Substantia nigra (tissue), 51 donors: ENCODE measurements at places on chromosomes 5 and 9.

DNA sequence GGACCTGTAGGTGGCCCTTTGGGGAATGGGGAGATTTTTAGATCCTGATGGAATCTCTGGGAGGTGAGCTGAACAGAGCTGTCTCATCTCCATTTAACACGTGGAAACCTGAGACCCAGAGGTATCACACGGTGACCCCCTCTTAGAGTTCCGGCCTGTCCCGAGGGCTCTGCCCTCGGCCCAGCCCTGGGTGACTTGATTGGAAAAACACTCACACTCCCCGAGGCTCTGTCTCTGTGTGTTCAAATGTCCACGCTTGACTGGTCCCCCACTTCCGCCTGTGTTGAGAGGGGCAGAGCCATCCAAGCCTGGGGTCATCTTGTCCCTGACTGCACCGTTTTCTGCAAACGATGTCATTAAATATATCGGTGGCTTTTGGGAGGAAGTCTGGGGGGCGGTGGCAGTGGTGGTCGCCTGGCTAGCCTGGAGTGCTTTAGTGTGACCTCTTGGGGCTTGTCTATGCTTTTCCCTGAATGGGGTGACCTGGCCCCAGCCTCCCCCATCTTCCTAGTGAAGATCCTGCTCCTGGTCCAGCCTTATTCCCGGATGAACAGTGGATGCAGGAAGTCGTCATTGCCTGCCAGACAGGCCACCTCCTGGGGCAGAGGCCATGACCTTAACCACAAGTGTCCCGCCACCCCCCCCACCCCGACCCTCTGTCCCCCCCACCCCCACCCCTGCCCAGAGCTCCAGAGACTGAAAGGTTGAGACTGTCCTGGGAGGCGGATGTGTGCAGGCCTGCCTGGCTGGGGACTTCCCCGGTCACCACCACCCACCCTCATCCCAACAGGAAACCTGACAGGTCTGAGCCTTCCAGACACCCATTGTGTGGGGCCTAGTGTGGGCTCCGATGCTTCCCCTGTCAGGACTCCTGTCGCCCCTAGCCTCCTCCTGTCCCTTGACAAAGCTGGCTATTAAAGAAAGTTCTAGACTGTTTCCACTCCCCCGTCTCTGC lies 5.3 kb upstream of the DAB2IP start:
- DNase-seq: no peak

- DNase-seq: no peak
Measured at GRCh38 chr5:125142458-125142857, 396.0 kb upstream of the ZNF608 start.

DNA sequence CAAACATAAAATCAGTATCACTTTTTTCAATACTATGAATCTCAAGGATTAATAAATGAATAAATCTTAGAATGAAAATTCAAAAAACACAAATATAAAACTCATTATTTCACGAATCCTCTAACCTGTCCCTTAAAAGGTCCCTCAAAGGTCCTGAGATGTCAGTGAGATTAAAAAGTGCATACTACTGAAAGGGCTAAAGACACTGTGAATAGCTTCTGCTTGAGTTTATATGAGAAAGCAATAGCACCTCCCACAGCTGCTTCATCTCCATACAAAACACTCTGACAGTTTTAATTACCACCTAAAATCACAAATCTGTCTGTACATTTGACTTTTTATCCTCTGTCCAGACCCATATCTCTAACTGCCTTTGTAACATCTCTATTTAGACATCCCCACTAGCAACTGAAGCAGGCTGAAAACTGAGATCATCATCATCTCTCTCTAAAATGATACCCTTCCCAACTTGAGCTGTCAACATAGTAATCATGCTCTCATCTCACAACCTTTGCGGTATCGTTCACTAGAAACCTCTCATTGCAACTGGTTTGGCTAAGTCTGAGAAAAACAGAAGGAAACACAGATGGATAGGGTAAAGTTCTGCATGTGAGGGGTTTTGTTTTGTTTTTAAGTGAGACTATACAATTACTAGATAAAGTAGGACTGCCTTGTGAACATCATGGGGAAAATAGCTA lies 56.3 kb downstream of the TBCA start:
- no peak for DNase-seq

- no peak for DNase-seq
Measured at GRCh38 chr5:6759401-6759800, 46.2 kb downstream of the TENT4A start.
